ENCODE measurements at places on chromosomes 13 and 19. TPM values are rescaled to one million over a fixed set of nuclear protein-coding genes. Genes with fewer than 3 reads are reported as not detected.

EFNA2 gene
- not detected for total RNA-seq

- no peaks in the 10 kb centered on the region for H3K4me1 ChIP-seq
- no peak overlapping the region for H3K27ac ChIP-seq
- no peak overlapping the region for H3K4me3 ChIP-seq
- no peaks in the 10 kb centered on the region for H3K36me3 ChIP-seq
These were observed 226.7 kb downstream of the RFC3 start for GRCh38 chr13:34044660-34045080.

ISOC2 gene
- total RNA-seq, result 9.9 TPM

GRCh38 chr13:27955014-27955591 lies 14.0 kb downstream of the CDX2 start:
- H3K27me3 ChIP-seq, result peaks cover 50% of the 10 kb centered on the region
- H3K27ac ChIP-seq, result no peak overlapping the region
- no peak for DNase-seq
- no peaks in the 10 kb centered on the region for H3K36me3 ChIP-seq
- peaks cover 8% of the 10 kb centered on the region for H3K4me1 ChIP-seq
- H3K4me3 ChIP-seq, result no peak overlapping the region

VASP gene
- 92.8 TPM for total RNA-seq

DNA sequence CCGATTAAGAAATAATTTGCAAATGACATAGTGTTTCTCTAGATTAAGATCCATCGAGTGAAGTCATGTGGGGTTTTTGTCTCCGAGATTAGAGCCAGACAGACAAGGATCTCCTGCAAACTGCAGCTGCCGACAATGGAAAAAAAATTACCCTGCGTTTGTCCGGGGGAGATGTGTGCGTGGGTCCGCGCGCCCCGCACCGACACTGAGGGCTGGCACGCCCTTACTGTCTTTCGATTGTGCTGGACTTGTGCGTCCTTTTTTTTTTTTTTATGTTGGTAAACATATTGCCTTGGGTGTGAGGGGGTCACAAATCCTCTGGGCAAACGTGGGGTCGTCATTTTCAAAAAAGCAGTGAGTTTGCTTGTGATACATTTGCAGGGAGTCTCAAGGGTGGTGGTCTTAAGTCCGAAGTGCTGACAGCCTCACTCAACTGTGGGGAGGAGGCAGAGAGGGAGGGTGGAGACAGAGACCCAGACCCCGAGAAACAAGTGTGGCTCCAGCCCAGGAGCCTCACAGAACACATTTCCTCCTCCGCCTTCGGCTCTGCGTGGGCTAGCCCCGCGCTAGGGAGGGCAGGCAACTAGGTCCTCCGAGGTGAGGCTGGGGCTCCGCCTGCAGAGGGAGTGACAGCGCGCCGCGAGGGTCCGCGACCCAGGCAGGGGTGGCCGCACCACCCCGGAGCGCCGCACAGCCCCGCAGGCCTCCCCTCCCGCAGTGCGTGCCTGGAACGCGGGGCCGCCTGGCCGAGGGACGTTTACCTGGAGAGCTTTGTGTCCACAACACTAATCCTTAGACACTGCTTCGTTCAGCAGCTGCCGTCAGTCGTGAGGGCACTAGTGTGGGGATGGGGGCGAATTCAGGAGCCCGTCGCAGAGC lies 11.7 kb upstream of the SOX1 start:
- DNase-seq, result no peak
- H3K27ac ChIP-seq, result no peak overlapping the region
- H3K4me3 ChIP-seq, result no peak overlapping the region
- no peaks in the 10 kb centered on the region for H3K36me3 ChIP-seq
- no peaks in the 10 kb centered on the region for H3K4me1 ChIP-seq

- H3K27me3 ChIP-seq, result no peaks in the 10 kb centered on the region
- H3K27ac ChIP-seq, result no peak overlapping the region
- H3K4me1 ChIP-seq, result peaks cover 7% of the 10 kb centered on the region
- H3K4me3 ChIP-seq, result no peak overlapping the region
- H3K36me3 ChIP-seq, result no peaks in the 10 kb centered on the region
These were observed 13.5 kb upstream of the TLE5 start for GRCh38 chr19:3075605-3076431.

PALM gene
- not detected for total RNA-seq

DNA sequence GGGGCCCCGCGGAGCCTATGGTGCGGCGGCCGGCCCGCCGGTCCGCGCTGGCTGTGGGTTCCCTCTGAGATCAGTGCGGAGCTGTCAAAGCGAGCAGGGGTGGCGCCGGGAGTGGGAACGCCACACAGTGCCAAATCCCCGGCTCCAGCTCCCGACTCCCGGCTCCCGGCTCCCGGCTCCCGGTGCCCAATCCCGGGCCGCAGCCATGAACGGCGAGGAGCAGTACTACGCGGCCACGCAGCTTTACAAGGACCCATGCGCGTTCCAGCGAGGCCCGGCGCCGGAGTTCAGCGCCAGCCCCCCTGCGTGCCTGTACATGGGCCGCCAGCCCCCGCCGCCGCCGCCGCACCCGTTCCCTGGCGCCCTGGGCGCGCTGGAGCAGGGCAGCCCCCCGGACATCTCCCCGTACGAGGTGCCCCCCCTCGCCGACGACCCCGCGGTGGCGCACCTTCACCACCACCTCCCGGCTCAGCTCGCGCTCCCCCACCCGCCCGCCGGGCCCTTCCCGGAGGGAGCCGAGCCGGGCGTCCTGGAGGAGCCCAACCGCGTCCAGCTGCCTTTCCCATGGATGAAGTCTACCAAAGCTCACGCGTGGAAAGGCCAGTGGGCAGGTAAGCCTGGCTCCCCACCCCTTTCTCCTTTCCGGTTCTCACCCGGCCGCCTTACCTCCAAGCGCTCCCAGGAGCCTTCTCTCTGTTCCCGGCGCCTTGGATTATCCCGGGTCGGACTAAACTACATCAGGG lies at the start of gene PDX1:
TSS of gene PDX1 (plus strand) at position 67 of the 743 bp plus-strand sequence. CDS start at position 206, 139 bp downstream.
- peaks cover 35% of the 10 kb centered on the region for H3K4me1 ChIP-seq
- no peak for DNase-seq
- H3K27me3 ChIP-seq, result peaks cover 34% of the 10 kb centered on the region
- H3K27ac ChIP-seq, result no peak within 1 kb of the TSS
- peak within 1 kb of the TSS; percentile 2 for H3K4me3 ChIP-seq

GRCh38 chr13:25214491-25215252 lies 42.6 kb upstream of the AMER2 start:
- no peak overlapping the region for H3K27ac ChIP-seq
- H3K27me3 ChIP-seq, result no peaks in the 10 kb centered on the region
- no peaks in the 10 kb centered on the region for H3K4me1 ChIP-seq
- DNase-seq, result no peak
- no peaks in the 10 kb centered on the region for H3K36me3 ChIP-seq

ADGRE2 gene
- total RNA-seq, result 0.78 TPM

CEACAM5 gene
- total RNA-seq, result not detected

- H3K27ac ChIP-seq, result no peak overlapping the region
- H3K36me3 ChIP-seq, result no peaks in the 10 kb centered on the region
- H3K27me3 ChIP-seq, result no peaks in the 10 kb centered on the region
- H3K4me3 ChIP-seq, result no peak overlapping the region
These were observed 38.6 kb downstream of the ZNF823 start for GRCh38 chr19:11699931-11700794.

R3HDM4 gene
- 160 TPM for total RNA-seq

GRCh38 chr19:50952910-50953309 lies at the start of gene KLK5:
KLK5 (minus strand) TSS chr19:50953038; CDS start chr19:50952657, 381 bp downstream.
- no peak within 1 kb of the TSS for H3K4me3 ChIP-seq
- DNase-seq, result no peak
- no peaks in the 10 kb centered on the region for H3K4me1 ChIP-seq
- H3K36me3 ChIP-seq, result no peaks in the 10 kb centered on the region

DNA sequence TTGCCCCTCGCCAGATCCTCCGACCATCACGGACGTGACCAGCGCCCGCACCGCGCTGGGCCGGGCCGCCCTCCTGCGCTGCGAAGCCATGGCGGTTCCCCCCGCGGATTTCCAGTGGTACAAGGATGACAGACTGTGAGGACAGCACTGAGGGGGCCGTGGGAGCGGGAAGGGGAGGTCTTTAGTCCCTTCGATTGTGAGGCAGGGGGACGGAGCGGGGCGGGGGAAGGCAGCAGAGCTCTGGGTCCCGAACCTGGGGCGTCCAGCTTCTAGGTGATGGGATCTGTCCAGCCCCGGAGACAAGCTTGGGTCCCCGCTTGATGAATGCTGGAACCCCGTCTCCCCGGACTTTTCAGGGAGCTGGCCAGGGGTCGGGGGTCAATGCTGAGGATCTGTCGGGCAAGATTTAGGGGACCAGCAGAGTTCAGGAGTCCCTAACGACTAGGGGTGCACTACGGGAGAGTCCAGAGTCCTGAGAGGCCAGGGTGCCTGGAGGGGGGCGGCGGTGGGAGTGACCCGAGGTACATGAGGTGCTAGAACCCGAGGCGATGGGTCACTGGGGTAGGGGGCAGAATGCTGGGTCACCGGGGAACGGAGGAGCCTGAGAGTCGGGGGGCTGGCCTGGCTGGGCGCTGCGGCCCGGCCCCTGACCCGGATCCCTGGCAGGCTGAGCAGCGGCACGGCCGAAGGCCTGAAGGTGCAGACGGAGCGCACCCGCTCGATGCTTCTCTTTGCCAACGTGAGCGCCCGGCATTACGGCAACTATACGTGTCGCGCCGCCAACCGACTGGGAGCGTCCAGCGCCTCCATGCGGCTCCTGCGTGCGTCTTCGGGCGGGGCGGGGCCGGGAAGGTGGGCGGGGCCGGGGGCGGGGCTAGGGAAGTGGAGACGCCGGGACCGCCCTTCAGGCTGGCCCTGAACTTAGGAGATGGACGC lies 14.6 kb downstream of the VSIG10L start:
- H3K27me3 ChIP-seq, result peaks cover 21% of the 10 kb centered on the region
- DNase-seq, result peak; percentile 39
- no peaks in the 10 kb centered on the region for H3K36me3 ChIP-seq
- H3K4me1 ChIP-seq, result peaks cover 9% of the 10 kb centered on the region

DNA sequence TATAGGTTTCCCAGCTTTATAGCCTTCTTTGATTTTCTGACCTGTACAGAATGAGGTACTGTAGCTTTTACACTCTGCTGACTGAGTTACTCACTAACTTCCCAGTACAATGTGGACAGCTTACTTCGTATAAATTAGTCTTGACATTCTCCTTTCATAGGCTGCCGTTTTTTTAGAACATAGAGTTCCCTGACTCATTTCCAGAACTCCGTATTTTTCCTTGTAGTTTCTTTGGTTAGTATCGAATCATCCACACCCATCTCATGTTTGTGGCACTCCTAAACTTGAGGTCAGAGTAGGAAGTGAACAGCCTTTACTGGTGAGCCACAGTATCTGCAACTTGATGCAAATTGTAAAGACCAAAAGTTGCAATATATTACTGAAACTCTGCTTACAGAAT lies 303.9 kb downstream of the SLITRK5 start:
- no peaks in the 10 kb centered on the region for H3K4me1 ChIP-seq
- H3K27ac ChIP-seq, result no peak overlapping the region
- no peak overlapping the region for H3K4me3 ChIP-seq

CCDC8 gene
- not detected for total RNA-seq

EDNRB gene
- not detected for total RNA-seq

ACP4 gene
- not detected for total RNA-seq

MYBPC2 gene
- not detected for total RNA-seq

DNA sequence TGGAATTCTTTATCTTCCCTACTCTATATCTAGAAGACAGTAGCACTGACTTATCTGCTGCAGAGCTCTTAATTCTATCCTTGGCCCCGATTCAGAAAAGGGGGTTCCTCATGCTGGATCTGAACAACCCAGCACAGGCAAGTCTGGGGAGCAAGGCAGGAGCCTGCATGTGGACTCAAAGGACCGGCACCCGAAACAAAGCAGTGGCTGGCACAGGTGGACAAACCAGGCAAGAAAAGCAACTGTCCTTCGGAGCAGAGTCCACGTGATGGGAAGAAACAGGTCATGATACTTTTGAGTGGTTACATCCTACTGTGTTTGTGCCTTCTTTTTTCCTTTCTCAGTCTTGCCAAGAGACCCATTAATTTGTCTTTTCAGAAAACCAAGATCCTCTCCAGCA lies 38.3 kb downstream of the GPR42 start:
- no peak for DNase-seq
- no peak overlapping the region for H3K4me3 ChIP-seq
- no peak overlapping the region for H3K27ac ChIP-seq
